ENCODE measurements at places on chromosomes 6 and 20. TPM values are rescaled to one million over a fixed set of nuclear protein-coding genes. Genes with fewer than 3 reads are reported as not detected.

- peak; percentile 42 for DNase-seq
These were observed 558 bp downstream of the XKR7 start for GRCh38 chr20:31968291-31969126.

DNA sequence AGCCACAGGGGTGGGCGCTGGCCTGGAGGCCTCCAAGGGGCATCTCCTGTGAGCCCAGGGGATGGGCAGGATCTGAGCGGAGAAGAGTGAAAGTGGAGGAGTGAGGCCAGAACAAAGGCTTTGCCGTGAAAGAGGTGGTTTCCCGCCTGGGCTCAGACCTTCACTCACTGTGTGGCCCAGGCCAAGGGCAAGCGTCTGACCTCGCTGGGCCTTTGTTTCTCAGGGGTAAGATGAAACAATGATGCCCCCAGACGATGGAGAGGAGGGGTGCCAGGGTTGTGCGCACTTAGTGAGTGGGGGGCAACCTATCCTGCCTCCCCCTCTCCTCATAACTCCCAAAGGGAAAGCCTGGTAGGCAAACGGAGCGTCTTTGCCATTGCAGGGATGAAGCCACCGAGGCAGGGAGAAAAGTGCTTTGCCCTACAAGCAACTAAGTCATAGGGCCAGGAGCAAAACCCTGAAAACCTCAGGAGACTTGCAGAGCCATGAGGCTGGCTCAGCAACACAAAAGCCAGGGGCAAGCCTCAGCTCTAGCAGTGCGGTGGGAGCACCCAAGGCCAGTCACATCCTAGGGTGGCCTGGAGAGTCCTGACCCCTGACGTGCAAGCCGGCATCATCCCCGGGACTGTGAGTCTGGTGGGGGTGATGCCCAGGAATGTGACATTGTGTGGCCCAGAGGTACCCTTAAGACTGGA lies 897 bp upstream of the STMN3 start:
- no peak for DNase-seq

DNA sequence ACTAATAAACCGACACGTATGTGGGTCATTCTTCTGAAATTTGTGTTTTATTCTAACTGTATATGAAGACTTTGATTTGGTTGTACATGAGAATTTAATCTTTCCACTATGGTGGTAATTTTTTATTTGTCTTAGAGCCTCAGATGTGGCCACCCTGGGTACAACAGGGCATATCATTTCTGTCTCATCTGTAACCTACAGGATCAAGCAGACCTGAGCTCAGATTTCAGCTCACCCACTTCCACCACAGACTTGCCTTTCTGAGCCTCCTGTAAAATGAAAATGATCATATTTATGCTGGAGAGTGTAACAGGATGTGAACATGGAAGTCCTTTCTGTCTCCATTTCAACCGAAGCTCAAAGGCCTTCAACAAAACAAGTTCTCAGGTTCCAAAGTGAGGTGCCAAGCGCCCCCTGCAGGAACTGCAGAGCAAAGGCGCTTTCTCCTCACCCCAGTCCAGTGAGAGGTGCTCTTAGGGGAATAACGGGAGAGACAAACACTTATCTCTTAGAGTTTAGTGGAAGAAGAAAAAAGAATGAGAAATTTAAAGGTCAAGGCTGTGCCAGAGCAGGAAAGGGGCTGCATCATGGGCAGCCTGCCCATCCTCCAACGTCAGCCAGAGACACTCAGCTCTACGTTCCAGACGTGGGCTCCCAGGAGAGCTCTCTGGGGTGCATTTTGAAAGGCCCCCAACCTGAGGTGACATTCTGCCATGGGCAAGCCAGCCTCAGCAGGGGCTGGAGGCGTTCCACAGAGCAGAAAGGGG lies 23.0 kb upstream of the CD24 start:
- DNase-seq: no peak

DNA sequence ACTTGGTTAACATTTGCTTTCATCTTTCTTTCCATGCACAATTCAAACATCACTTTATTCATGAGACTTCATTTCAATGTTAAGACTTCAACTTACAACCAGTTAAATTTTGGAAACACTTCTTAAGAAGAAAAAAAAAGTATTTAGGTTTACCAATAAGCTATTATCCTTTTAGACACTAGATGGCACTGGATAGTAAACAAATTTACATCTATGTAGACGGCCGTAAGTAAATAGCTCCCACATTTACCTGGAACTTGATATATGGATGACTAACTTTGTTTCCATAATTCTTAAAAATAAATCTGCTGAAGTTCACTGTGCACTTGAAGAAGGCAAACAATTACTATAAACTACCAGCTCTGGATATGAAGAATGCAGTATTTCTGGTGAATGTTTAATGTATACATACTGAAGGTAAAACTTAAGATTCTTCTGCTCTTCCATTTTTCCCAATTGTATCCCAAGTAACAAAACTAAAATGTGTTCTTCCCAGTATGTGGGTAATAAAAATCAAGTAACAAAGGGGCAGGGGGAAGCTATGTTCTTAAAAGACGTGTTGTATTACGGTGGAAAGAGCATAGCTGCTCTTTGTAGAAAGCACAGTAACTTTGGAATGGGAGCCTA lies 130.6 kb upstream of the C6orf118 start:
- no peak for DNase-seq

Gene PTCRA
- not detected for total RNA-seq

- DNase-seq: peak; percentile 39
These were observed 33.1 kb upstream of the CHRNA4 start for GRCh38 chr20:63394069-63394919.

Gene CYP24A1
- total RNA-seq: 0.83 TPM

DNA sequence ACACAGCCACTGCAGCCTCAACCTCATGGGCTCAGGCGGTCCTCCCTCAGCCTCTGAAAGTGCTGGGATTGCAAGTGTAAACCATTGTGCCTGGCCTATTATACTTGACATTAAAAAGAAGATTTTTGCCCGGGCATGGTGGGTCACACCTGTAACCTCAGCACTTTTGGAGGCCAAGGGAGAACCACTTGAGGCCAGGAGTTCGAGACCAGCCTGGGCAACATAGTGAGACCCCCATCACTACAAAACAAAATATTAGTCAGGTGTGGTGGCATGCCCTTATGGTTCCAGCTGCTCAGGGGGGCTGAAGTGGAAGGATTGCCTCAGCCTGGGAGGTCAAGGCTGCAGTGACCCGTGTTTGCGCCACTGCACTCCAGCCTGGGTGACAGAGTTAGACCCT lies 42.4 kb downstream of the FAM217A start:
- DNase-seq: no peak

Gene CASS4
- 1.0 TPM for total RNA-seq

DNA sequence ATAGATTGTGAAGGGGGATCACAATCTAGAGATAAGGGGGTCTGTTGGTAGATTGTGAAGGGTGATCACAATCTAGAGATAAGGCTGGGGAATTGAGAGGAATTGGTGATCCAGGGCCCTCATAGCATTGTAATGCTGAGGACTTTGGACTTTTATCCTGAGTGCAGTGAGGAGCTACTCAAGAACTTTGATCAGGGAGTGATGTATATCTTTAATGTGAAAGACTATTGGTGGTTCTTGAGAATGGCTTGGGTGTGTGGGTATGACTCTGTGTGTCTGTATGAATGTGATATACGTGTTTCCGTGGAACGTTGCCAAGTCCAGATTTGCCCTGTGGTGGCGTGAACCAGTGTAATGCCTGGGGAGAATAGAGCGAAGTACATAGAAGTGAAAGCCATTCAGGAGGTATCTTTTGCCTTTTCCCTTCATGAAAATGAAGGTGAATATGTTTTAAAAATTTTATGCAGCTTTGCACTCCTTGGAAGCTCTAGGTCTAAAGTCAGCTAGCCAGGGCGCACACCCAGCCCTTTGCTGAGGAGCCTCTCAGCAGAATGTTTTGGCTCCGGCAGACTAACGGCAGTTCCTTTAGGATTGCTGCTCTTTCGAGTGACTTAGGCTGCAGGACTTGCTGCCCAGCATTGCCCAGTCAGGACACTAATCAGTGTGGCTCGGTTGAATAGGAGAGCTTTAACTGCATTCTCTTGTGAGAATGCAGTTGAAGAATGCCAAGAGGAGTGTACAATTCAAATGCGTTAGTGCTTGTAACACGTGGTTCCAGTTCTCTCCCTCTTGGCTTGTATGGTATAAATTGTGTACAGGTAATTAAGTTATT lies 3.5 kb downstream of the ZFAND3 start:
- DNase-seq: no peak

- DNase-seq: peak; percentile 36
These were observed 74.1 kb downstream of the LAMA4 start for GRCh38 chr6:112180095-112180820.

GRCh38 chr6:143039548-143039947 lies 21.1 kb upstream of the AIG1 start:
- no peak for DNase-seq

- DNase-seq: no peak
These were observed 320 bp downstream of the RIMS4 start for GRCh38 chr20:44810061-44810390.

- DNase-seq: no peak
These were observed 512 bp downstream of the TAP1 start for GRCh38 chr6:32852844-32853540.

DNA sequence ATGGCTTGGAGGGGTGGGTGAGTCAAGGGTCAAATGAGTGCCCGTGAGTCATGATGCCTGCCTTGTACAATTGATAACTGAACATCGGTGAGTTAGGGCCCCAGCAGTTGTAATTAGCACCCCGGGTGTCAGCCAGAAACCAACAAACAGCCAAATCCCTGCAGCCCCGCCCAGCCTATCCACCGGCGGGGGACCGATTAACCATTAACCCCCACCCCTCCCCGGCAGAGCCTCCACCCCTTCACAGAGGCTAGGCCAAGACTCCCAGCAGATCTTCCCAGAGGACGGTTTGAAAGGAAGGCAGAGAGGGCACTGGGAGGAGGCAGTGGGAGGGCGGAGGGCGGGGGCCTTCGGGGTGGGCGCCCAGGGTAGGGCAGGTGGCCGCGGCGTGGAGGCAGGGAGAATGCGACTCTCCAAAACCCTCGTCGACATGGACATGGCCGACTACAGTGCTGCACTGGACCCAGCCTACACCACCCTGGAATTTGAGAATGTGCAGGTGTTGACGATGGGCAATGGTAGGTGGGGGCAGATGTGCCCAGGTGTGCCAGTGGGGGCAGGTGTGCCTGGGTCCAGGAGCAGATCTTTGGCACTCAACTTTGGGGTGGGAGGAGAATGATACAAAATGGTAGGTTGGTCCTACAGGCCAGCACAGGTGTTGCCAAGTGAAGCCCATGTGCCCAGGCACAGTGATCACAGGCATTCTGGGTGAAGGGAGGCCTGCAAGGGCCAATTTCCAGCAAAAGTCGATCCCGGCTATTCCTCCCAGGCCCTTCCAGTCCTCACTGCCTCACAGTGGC lies 45.7 kb downstream of the HNF4A start:
- no peak for DNase-seq

DNA sequence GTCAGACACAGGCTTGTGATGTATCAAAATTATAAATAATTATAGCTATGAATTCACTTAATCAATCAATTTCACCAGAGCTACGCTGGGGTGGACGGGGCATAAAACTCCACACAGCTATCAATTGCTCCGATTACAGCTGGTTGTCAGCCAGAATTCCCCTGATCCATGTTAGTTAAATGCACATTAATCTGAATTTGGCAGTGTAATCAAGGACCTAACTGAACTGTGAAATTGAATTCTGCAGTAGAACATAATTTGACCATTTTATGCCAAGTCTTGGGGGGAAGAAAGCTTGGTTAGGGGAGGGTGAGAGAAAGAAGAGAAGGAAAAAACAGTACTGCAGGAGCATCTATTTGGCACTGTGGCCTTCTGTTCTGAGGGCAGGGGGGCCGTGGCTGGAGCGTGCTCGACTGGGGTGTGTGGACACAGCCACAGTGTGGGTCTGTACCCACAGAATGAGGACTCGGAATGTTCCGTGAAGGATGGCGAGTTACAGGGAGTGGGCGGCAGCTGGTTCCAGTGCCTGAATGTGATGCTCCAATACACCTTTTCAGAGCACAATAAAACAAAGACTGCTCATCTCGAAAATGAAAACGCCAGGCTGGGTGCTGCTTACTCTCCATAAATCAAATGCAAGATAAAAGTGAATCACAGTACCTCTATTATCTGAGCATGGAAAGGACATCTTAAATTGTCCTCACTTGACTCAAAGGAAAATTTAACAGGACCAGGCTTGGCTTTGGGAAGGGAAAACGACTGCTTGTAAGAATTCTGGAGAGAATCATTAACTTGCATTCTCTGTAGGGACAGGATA lies 59.2 kb downstream of the LAMP5 start:
- peak; percentile 23 for DNase-seq

- no peak for DNase-seq
These were observed 143.4 kb upstream of the PHACTR1 start for GRCh38 chr6:12572896-12573827.

DNA sequence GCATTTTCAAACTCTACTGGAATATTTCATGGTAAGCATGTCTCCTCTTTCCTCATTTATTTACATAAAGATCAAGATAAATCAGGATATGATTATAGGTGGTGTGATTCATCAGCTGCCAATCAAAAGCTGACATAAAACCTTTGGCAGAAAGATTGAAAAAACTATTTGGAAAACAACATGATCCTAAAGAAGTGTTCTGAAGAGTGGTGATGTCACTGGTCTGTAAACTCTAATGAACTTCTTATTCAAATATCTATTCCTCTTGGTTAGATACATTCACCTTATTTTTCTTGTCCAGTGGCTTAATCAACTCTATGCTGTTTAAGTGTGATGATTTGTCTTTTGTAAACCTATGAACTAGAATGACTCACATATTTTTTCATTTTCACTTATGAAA lies 535.5 kb upstream of the CITED2 start:
- no peak for DNase-seq

Gene GSTA5
- total RNA-seq: not detected

- no peak for DNase-seq
These were observed 6.0 kb downstream of the POU3F2 start for GRCh38 chr6:98840385-98840784.

Gene ADGB
- not detected for total RNA-seq

GRCh38 chr6:123091091-123091895 lies 95.3 kb downstream of the CLVS2 start:
- no peak for DNase-seq

Gene NRSN1
- total RNA-seq: 53.1 TPM

Gene VSX1
- total RNA-seq: 4.2 TPM

GRCh38 chr6:84314377-84314898 lies 87.0 kb upstream of the CEP162 start:
- no peak for DNase-seq

Gene TRIM26
- total RNA-seq: 33.1 TPM

Data from dorsolateral prefrontal cortex (tissue), 122 donors.